ENCODE measurements at places on chromosomes 1 and 21.

DNA sequence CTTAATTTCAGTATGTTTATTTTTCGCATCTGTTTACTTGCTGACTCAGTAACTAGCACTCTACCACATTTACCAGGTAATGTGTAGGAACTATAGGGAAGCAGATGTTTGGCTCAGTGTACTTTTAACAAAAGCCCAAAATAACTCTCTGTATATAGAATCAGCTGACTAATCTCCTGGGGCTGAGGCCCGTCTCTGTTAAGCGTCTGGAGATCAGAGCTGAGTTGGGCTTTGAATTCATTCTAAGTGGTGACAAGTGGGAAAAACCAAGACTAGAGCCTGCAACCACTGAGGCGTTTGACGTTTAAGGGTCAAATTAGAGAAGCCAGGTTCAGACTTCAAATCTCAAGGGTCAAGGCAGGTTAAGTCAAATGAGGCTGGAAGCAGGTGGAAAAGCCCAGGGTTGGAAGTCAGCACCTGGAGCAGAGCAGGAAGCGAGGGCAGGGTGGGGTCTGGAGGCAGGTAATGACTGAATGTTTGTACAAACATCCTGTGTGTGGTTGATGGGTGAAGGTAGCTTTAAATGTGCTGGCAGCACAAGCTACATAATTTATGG lies 56.8 kb upstream of the LYST start:
- DNase-seq = peak; percentile 69

DNA sequence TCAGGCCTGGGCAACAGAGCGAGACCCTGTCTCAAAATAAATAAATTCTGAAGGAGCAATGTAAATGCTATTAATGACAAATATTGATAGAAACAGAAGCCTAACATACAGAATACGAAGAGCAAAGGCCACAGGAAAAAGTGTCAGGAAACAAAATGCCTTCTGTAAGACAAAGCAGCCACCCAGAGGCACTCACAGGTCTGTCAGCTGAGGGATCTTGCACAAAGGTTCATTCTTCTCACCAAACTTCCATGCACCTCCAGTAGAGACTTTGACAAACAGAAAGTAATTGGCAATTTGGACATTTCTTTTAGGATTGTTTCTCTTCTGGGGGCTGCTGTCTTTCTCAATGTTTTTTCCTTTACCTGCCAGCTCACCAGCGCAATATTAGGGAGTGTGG lies 1.2 kb upstream of the ALDH9A1 start:
- DNase-seq = no peak

GRCh38 chr1:216057063-216057462 lies 366.2 kb downstream of the USH2A start:
- no peak for DNase-seq

DNA sequence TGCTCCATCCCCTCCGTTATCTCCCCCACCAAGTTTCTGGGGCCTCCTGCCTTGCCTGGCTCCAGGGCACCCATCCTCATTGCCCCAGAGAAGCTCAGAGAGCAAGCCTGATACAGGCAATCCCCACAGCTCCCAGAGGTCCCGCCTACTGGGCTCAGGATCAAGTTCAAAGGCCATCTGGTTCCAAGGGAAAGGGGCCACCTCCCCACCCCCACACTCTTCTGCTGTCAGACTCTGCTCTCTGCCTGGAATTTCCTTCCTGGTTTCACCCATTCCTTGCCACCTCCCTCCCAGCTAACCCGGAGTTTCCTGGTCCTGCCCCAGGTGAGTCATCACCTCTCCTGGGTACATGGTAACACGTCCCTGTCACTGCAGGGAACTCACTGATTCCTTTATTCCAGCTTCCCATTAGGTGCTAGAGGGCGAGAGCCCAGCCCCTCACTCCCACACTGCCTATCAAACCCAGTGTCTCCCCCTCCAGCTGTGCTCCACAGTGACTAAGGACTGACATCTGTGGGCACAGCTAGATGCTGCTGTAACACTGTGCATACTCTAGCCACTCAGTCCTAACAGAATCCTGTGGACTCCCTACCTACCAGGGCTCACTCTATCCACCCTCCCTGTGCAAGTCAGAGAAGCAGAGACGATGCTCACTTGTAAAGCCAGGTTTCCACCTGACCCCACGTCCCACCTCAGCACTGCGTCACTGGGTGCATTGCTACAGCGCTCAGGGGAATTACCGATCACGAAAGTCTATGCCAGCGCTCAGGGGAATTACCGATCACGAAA lies 21.8 kb downstream of the RSPH1 start:
- DNase-seq = peak; percentile 81

DNA sequence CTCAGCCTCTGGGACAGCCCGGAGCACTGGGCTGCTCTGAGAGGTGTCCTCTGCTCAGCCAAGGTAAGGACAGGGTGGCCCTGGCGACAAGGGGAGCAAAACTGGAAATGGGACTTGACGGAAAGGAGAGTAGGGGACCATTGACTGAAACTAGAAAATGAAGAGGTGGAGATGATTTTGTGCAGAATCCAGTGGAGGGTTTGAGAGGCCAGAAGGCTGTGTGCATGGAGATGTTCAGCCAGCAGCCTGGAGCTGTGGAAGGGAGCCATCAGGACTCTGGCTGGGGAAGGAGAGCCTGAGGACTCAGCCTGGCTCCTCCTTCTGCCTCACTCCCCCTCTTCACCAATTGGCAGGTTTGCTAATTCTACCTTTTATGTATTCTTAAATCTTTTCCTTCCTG lies 114.2 kb downstream of the EDEM3 start:
- no peak for DNase-seq

- no peak for DNase-seq
Observed at GRCh38 chr21:39103689-39104088, 79.6 kb downstream of the PSMG1 start.

- DNase-seq = no peak
Observed at GRCh38 chr21:46308431-46308830, 15.2 kb downstream of the C21orf58 start.

DNA sequence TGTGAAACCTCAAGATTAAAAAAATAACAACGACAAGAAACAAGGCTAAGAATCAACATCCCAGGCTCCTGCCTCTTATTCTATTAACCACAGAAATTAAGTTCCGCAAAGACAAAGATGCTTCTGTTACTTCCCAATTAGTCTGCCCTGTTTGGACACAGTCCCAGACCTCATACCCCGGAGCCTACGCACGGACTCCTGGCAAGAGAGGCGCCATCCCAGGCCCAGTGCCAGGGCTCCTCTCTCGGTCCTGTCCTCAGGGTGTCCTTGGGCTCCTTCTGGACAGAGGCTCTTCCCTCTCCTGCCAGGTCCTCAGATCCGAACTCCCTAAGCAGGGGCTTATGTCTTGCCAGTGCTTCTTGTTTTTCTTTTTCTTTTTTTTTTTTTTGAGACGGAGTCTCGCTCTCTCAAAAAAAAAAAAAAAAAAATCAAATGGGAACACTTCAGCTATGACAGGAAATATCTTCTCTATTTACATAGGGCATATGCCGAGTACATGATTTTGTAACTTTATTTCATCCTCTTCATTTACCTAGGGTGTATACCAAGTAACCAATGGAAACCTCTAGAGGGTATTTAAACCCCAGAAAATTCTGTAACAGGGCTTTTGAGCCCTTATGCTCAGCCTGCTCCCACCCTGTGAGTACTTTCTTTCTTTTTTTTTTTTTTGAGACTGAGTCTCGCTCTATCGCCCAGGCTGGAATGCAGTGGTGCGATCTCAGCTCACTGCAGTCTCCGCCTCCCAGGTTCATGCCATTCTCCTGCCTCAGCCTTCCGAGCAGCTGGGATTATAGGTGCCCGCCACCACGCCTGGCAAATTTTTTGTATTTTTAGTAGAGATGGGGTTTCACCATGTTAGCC lies 11.7 kb upstream of the ENO1 start:
- DNase-seq = peak; percentile 37

DNA sequence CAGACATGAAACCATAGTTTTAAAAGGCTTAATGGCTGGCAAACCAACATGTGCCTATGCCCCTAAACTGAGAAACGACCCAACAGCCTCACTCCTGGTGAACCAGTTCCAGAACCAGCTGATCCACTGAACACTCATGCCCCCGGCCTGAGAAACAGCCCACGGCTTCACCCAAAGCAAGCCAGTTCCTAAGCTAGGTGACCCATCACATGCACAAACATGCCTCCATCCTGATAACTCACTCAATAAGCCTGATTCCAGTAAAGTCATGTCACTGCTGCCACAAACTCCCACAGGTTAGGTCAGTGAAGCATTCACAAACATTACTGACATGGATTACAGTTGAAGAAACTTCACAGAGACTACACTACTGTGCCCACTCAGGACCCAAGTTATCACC lies 161.6 kb downstream of the USH2A start:
- no peak for DNase-seq

GRCh38 chr1:41498804-41499203 lies 14.3 kb upstream of the EDN2 start:
- no peak for DNase-seq

GRCh38 chr1:247357781-247358211 lies 26.1 kb upstream of the ZNF496 start:
- no peak for DNase-seq

- DNase-seq = no peak
Observed at GRCh38 chr1:1437904-1438376, 2.5 kb downstream of the VWA1 start.

DNA sequence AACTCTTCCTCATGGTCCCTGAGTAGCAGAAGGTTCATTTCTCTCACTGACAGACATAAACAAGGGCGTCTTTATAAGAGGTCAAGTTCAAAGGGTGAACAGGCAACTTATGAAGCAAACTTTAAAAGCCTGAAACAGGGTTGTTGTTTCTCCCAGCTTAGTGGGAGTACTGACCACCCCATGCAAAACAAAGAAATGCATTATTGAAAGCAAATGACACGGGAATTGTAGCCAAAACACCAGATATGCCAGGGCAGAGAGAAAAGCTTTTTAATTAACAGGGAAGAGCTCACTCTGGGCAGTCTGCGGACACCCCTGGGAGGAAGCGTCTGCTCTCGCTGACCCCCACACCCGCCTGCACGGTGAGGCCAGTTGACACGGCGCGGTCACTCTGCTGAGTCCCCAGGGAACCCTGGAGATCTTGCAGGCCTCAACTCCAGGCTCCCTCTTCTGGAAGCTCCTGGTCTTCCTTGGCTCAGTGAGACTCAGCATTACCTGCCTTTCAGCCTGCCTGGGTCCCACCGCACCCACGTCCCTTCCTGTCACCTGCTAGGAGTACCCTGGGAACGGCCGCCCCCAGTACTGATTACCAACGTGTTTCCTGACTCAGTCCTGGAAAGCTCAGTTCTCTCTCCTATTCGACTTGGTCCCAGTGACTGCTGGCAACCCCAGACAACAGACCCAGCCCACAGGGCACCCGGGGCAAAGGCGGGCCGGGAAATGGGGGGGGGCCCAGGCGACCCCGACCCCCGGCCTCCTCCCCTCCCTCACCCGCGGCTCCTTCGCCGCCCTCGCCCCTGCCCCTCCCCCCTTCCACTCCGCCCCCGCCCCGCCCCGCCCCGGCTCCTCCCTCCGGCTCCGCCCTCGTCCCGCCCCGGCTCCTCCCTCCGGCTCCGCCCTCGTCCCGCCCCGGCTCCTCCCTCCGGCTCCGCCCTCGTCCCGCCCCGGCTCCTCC lies 972 bp downstream of the CFAP410 start:
- peak; percentile 65 for DNase-seq

DNA sequence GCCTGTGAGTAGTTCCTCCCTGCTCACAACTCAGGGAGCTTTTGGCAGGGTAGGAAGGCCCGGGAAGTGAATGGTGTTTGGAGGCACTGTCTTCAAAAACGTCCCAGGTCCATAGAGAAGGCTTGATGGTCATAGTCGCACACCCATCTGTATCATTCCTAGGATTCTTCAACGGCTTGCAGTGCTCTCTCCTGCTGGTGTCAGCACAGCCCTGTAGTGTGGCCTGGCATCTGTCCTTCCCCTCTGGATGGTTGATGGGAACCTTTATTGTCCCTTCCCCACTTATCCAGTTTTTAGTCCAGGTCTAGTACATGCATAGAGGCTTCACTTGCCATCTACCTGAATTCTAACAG lies 142.8 kb upstream of the HOOK1 start:
- no peak for DNase-seq

DNA sequence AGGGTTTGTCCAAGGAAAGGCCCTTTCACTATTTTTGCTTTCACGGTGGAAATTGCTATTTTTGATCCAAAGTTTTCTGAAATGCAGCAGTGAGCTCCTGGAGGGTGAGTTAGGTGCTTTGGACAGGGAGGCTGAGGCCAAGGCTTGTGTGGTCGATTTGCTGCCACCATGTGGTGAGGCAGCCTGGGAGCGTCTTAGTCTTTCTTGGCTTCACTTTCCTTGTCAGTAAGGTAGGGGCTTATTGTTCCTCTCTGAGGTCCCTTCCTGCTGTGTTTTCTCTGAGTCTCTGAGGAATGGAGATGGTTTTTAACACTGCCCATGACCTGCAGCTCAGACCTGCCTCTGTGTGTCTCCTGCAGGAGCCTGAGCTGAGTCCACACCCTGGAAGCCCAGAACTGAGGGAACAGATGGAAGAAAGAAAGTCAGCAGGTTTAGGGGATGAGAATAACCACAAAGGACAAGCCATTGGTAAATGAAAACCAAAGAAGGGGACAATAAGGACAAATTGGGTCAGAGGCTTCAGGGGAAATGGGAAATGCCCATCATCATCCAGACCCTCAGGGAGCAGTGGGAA lies 20.1 kb upstream of the S100A10 start:
- no peak for DNase-seq

DNA sequence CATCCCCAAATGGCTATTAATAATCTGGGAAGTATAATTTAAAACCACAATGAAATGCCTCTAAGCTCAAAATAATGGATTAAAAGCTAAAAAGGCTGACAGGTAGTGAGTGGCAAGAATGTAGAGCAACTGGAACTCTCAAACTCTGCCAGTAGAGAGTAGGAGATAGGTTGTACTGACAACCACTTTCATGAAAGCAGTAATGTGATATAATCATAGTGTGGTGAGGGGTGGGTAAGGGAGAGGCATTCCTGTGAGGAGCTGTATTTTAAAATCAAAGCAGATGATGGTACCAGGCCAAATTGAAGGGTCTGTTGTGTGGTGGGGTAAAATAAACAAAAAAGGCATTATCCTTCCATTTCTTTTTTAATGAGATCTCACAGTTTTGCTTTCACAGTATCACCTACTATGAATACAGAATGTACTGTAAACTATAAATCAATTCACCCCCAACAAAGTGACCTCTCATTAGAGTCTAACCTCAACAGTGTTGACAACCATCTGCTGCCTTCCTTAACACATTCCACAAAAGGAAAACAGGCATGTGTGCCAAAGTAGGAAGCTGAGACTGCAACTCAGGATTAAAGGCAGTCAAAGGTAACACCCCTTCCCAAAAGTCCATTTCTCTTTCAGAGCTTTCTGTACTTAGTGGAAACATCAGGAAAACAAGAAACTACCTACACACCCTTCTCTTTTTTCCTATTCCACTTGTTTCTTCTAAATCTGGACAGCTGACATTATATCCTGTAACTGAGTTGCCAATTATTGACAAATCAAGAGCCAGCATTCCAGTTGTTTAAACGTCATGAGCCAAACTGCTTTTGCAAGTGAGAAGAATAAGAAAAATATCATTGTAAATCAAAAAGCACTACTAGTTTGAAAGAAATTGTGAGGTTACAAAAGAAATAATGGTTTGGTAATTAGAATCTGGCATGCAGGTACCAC lies 130.8 kb downstream of the FAF1 start:
- no peak for DNase-seq

- no peak for DNase-seq
Observed at GRCh38 chr1:83756984-83757717, 241.8 kb downstream of the TTLL7 start.
